ENCODE measurements at places on chromosomes 4 and X.

GRCh38 chrX:150201841-150202240, 161.3 kb upstream of the MAMLD1 start:
- DNase-seq = no peak

DNA sequence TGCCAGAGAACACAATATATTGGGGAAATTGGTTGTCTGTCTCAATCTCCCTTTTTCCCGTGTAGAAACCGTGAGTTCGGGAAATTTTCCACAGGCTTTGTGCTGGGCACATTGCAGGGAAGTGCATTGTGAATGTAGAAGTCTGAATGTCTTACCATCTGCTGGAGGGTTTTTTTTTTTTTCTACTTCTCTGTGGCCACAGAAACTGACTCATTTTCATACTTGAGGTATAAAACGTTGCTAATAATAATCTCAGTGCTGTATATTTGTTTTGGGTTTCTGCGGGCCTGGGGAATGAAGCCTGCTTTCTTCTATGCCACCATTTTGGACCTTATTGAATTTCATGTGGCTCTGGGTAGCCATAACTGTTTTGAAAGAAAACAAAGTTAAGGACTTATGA, 1001.2 kb downstream of the STIM2 start:
- no peak for DNase-seq

- no peak for DNase-seq
These were observed 10.4 kb downstream of the PDK3 start for GRCh38 chrX:24475480-24475879.

- DNase-seq = no peak
These were observed 111.8 kb downstream of the TMEM144 start for GRCh38 chr4:158322109-158322508.

- no peak for DNase-seq
These were observed 43.1 kb upstream of the LSM6 start for GRCh38 chr4:146132445-146132844.

GRCh38 chr4:20883231-20883630, 183.0 kb downstream of the PACRGL start:
- DNase-seq = no peak

- no peak for DNase-seq
These were observed 91.0 kb downstream of the PDE5A start for GRCh38 chr4:119537586-119537985.

DNA sequence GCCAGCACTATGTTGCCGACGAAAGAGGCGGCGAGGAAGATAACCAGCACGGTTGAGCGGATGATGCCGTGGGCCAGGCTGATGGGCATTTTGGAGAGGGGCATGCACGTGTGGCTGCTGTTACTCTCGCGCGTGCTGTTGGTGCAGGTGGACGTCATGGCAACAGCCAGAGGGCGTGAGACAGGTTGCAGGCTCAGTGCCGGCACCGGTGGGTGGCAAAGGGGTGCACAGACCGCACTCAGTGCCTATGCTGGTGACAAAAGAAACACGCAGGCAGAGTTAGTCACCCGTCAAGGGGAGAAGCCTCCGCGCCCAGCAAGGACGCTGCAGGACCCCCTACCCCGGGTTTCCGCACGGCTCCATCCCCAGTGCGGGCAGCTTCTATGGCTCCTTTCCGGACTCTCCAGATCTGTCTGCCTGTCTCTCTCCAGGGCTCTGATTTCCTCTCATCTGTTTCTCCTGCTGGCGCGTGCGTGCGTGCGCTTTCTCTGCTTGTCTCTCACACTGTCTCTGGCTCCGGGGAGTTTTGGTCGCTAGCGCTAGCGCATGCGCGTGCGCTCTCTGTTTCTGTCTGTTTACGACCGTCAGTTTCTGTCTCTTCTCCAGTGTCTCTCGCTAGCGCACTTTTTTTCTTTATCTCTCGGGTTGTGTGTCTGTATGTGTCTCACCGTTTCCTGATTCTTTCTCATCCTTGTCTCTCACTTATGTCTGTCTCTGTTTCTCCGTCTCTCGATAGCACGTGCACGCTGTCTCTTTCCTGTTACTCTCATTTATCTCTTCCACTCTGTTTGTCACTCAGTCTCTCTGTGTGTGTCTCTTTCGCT, 2.1 kb downstream of the GPR101 start:
- peak; percentile 41 for DNase-seq

- DNase-seq = no peak
These were observed 597.0 kb downstream of the PCDH18 start for GRCh38 chr4:136935305-136935704.

GRCh38 chrX:10112510-10112909, 44.3 kb upstream of the CLCN4 start:
- no peak for DNase-seq

DNA sequence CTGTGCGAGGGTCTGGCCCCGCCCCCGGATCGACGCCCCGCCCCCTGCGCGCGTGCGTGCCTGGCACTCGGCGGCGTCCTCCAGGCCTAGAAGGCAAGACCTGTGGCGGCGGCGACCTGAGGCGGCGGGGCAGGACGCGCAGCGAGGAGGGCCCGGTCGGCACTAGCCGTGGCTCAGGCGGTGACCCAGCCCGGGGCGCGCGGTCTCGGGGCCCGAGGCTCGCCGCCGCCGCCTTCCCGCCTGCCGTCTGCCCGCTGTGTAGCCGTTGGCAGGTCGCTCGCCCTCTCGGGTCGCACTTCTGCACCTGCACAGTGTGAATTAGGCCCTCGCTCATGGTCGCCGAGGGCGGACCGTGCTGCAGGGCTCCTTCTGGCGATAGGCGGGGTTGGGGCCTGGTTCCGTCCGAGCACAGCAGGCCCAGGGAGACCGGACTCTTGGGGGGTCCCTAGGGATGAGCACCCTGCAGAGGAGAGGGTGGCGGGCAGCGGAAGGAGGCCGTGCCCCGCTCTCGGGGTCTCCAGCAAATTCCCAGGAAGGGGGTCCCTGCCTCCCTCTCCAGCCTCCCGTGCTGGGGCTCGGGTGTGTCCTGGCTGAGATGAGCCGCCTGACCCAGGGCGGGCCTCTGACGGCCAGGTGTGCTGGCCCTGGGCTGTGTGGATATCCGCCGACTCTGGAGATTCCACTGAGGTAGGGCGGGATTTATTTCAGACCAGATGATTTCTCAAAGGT, 557 bp upstream of the FAM53A start:
- DNase-seq = no peak

DNA sequence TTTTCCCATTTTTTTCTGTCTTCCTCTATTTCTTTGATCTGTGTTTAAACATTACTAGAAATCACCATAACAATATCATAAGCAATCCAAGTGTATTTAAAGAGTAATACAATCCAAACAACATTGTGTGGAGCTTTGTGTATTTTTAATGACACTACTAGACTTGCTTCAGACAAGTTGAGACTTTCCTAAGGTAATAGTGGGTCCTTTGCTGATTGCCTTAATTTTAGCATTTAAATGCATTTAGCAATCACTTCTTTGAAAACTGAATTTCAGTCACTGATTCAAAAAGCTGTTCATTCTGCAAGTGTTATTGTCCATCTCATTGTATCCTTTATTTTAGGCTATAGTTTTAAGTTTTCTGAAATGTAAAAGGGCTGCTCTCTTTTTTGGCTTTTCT, 804.8 kb downstream of the ADGRL3 start:
- no peak for DNase-seq

- DNase-seq = no peak
These were observed 4.6 kb downstream of the BDH2 start for GRCh38 chr4:103095080-103095479.

DNA sequence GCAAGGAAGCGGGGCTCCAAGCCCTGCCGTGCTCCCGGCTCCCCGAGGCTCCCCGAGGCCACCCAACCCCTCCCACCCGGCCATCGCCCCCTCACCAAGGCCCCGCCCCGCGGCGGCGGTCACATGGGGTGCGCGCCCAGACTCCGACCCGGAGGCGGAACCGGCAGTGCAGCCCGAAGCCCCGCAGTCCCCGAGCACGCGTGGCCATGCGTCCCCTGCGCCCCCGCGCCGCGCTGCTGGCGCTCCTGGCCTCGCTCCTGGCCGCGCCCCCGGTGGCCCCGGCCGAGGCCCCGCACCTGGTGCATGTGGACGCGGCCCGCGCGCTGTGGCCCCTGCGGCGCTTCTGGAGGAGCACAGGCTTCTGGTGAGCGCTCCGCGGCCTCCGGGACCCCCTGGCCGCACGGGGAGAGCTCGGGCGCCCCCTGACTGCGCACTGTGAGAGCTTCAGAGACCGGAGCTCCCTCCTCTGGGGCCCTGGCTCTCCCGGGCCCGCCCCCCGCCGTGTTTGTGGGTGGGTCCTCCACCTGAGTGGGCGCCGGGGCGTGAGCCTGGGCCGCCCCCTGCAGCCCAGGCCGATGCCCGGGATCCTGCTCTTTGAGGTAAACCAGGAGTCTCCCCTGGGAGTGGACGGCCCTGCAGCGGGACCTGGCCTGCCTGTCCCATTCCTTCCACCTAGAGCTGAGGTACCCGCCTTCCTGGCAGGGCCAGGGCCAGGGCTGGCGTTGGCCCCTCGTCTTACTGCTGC, at the start of gene IDUA:
Gene IDUA, plus strand, starts transcription at position 166 of the 745 bp plus-strand sequence. Its CDS starts 41 bp downstream, at position 207.
- peak; percentile 86 for DNase-seq

DNA sequence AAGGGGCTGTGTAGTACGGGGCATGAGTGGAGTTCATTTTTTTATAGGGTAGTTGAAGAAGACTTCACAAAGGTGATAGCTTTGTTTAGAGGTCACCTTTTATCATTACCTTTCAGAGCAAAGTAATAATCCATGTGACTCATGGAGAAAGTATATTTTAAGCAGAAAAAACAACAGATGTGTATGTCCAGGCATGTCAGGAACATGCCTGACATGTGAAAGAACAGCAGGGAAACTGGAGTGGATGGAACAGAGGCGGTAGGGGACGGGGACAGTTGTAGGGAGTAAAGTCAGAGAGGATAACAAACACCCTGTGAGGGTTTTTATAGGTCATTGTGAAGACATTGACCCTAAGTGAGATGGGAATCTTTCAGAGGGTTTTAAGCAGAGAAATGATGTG, 107.6 kb downstream of the USP9X start:
- no peak for DNase-seq

- no peak for DNase-seq
These were observed 8.9 kb downstream of the CLCN4 start for GRCh38 chrX:10165580-10166247.

- DNase-seq = no peak
These were observed 77.4 kb downstream of the PDGFC start for GRCh38 chr4:156894234-156894633.

DNA sequence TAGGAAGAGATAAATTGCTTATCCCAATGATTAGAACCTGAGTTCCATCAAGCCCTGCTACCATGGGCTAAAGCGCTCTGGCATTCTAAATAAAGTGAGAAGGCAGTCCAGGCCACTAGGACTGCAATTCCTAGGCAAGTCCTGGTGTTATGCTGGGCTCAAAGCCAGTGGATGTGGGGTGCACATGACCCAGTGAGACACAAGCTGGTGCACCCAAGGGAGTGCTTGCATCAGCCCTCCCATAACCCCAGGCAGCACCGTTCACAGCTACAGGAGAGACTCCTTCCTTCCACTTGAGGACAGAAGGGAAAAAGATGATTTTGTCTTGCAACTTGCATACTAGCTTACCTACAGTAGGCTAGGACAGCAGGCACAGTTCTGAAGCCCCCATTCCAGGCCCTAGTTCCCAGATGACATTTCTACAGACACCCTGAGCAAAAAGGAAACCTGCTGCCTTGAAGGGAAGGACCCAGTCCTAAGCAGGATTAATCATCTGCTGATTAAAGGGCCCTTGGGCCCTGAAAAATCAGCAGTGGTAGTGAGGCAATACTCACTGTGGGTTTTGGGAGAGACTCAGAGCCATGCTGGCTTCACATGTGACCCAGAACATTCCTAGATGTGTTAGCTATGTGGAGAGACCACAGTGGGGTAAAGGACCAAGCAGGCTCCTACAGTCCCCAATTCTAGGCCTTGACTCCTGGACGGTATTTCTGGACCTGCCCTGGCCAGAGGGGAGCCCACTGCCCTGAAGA, 77.8 kb downstream of the KLHL13 start:
- no peak for DNase-seq

GRCh38 chr4:125681240-125681639, 366.5 kb downstream of the FAT4 start:
- DNase-seq = no peak

DNA sequence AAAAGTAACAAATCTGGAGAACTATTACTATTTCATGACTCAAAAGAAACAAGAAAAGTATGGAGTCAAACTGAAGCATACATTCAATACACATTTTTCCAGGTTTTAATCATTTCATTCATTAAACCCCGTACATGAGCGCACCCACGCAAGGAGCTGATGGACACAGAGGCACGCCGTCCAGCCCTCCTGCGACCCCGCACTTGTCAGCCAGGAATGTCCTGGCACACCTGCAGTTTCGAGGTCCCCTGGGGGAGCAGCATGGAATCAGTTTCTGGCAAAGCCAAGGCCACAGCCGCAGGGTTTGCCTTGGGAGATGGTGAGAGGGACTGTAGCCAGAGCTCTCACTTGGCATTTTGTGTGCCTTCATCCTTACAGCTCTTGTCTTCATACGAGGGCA, 12.8 kb upstream of the SLC2A9 start:
- DNase-seq = no peak

DNA sequence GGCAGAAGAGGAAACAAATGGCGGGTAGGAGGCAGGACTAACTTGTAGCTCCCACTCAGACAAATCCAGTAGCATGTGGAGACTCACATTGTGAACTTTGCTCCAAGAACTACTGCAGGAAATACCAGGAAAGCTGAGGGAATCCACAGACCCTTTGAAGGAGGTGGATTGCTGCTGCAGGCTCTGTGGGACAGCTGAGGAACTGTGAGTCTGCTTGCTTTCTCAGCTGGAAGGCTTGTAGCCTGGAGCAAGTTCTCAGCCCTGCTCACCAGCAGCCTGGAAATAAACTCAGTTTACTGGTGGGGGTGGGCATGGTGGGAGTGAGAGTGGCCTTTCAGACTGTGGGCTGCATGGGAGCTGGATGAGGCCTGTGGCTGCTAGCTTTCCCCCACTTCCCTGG, 16.0 kb downstream of the RTL3 start:
- no peak for DNase-seq

DNA sequence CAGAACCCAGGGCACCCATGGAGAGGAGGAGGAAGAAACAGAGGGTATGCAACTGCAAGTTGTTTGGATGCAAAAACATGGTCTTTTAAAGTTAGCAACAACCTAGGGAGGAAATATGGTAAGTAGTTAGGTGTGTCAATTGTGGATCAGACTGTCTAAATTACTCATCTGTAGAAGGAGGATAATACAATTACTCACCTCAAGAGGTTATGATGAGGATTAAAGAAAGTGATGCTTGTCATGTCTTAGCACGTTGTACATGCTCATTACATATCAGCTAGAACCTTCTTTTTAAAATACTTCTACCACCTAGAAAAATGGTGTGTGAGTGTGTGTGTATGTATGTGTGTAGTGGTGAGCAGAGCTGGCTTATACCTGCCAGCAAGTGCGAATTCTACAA, 2.3 kb upstream of the C1QTNF7 start:
- DNase-seq = no peak

- no peak for DNase-seq
These were observed 220.1 kb downstream of the PDGFC start for GRCh38 chr4:156751486-156751885.

GRCh38 chrX:39196192-39197102, 395.2 kb downstream of the MID1IP1 start:
- DNase-seq = peak; percentile 39

- no peak for DNase-seq
These were observed 469.9 kb downstream of the PCDH10 start for GRCh38 chr4:133618963-133619362.

Data from CD4-positive, alpha-beta T cell treated with Interleukin-1 beta for 1 hour (primary cell).